ENCODE measurements at places on chromosomes 1 and 21.

- DNase-seq: no peak
- H3K4me1 ChIP-seq: no peaks in the 10 kb centered on the region
- no peaks in the 10 kb centered on the region for H3K27me3 ChIP-seq
- H3K4me3 ChIP-seq: no peak overlapping the region
- no peaks in the 10 kb centered on the region for H3K36me3 ChIP-seq
Measured at GRCh38 chr1:215457213-215457612, 109.9 kb upstream of the KCTD3 start.

DNA sequence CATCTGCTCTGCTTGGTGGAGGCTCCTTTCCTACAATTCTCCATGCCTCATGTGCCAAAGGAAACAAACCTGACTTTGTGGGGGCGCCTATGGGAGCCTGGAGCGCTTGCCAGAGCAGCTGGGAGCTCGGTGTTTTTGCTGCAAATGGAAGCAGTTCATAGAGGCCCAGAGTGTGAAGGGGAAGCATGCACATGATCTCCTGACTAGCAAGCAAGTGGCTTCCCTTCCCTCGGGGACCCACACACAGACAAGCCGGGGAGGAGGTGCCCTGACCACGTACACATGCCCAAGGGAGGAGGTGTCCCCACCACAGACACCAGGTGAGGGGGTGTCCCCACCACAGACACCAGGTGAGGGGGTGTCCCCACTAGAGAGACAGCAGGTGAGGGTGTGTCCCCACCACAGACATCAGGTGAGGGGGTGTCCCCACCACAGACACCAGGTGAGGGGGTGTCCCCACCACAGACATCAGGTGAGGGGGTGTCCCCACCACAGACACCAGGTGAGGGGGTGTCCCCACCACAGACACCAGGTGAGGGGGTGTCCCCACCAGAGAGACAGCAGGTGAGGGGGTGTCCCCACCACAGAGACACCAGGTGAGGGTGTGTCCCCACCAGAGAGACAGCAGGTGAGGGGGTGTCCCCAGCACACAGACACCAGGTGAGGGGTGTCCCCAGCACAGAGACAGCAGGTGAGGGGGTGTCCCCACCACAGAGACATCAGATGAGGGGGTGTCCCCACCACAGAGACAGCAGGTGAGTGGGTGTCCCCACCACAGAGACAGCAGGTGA is 106.8 kb downstream of the CRYAA start:
- H3K4me1 ChIP-seq: no peaks in the 10 kb centered on the region
- H3K27me3 ChIP-seq: peaks cover 31% of the 10 kb centered on the region
- DNase-seq: peak; percentile 46
- no peaks in the 10 kb centered on the region for H3K36me3 ChIP-seq
- H3K4me3 ChIP-seq: no peak overlapping the region
- no peak overlapping the region for H3K27ac ChIP-seq

GRCh38 chr1:7387053-7387927 is 383.8 kb upstream of the VAMP3 start:
- no peaks in the 10 kb centered on the region for H3K4me1 ChIP-seq
- H3K36me3 ChIP-seq: no peaks in the 10 kb centered on the region
- no peak for DNase-seq
- no peaks in the 10 kb centered on the region for H3K27me3 ChIP-seq
- no peak overlapping the region for H3K4me3 ChIP-seq

DNA sequence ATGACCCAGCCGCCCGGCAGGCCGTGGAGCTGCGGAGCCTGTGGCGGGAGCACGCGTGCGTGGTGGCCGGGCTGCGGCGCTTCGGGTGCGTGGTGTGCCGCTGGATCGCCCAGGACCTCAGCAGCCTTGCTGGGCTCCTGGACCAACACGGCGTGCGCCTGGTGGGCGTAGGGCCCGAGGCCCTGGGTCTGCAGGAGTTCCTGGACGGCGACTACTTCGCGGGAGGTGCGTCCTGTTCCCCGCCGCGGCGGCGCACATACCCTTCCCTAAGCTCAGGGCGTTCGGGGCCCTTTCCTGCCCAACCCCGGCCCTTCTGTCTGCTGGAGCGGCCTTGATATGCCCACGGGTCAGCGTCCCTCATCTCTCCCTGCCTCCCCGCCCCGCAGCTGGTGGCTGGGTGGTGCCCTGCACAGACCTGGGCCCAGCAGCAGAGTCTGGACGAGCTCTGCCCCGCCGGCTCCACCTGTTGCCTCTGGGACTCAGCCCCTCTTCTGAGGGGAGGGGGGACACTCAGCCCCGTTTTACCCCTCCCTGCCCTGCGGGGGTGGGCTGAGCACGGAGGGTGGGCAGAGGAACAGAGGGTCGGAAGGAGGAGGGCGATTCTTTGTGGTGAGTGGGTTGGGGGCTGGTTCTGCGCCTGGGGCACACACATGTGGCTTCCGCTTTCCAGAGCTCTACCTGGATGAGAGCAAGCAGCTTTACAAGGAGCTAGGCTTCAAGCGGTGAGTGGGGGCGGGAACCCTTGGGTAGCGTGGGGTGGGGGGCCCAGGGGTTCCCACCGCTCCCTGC is 688 bp downstream of the PRXL2B start:
- H3K27ac ChIP-seq: no peak overlapping the region
- peak overlapping the region; percentile 94 for H3K4me3 ChIP-seq
- no peaks in the 10 kb centered on the region for H3K27me3 ChIP-seq
- no peak for DNase-seq
- H3K36me3 ChIP-seq: no peaks in the 10 kb centered on the region

DNA sequence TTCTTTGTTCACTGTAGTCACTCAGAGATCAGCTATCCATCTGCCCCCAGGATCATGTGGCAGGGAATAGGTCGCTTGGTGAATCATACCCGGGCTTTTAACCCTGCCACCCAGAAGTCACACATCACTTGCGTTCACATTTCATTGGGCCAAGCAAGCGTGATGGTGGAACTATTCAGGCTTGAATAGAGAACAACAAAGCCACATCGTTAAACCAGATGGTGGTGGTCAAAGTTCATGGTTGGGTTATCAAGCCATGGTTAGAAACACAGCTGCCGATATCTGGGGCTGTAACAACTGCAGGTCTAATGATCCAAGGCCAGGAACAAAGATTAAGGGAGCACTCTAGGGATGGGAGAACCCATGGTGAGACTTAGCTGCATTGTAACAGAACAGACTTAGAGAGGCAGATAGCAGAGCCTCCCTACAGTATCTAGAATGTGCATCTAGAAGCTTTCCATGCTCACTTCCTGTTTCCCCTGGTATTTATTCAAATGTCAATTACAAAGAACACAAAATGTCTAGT is 40.0 kb upstream of the PTPRC start:
- no peaks in the 10 kb centered on the region for H3K36me3 ChIP-seq
- H3K4me3 ChIP-seq: peak overlapping the region; percentile 4
- H3K27ac ChIP-seq: no peak overlapping the region
- no peak for DNase-seq
- peaks cover 67% of the 10 kb centered on the region for H3K4me1 ChIP-seq
- H3K27me3 ChIP-seq: no peaks in the 10 kb centered on the region

GRCh38 chr1:163093169-163093568 is 24.0 kb downstream of the RGS4 start:
- DNase-seq: no peak
- no peaks in the 10 kb centered on the region for H3K36me3 ChIP-seq
- H3K4me1 ChIP-seq: no peaks in the 10 kb centered on the region
- no peak overlapping the region for H3K27ac ChIP-seq
- H3K4me3 ChIP-seq: no peak overlapping the region
- H3K27me3 ChIP-seq: no peaks in the 10 kb centered on the region

Measured in CD8-positive, alpha-beta memory T cell (primary cell).